ENCODE measurements at places on chromosomes 11 and 22. TPM values are rescaled to one million over a fixed set of nuclear protein-coding genes. Genes with fewer than 3 reads are reported as not detected.

PHF21A gene
- 38.2 TPM for total RNA-seq

NCR3LG1 gene
- 5.2 TPM for total RNA-seq

NNMT gene
- not detected for total RNA-seq

TRIM5 gene
- 18.0 TPM for total RNA-seq

MS4A12 gene
- total RNA-seq, result not detected

RFPL1 gene
- not detected for total RNA-seq

ZDHHC24 gene
- total RNA-seq, result 21.6 TPM

SAA2 gene
- not detected for total RNA-seq

MIAT gene
- 0.21 TPM for total RNA-seq

LRRC74B gene
- total RNA-seq, result 0.12 TPM

C22orf31 gene
- not detected for total RNA-seq
